ENCODE measurements at places on chromosomes 13 and 19. TPM values are rescaled to one million over a fixed set of nuclear protein-coding genes. Genes with fewer than 3 reads are reported as not detected.
A peak's percentile ranks its signal among the peaks of the same experiment; 100 is the strongest.

DNA sequence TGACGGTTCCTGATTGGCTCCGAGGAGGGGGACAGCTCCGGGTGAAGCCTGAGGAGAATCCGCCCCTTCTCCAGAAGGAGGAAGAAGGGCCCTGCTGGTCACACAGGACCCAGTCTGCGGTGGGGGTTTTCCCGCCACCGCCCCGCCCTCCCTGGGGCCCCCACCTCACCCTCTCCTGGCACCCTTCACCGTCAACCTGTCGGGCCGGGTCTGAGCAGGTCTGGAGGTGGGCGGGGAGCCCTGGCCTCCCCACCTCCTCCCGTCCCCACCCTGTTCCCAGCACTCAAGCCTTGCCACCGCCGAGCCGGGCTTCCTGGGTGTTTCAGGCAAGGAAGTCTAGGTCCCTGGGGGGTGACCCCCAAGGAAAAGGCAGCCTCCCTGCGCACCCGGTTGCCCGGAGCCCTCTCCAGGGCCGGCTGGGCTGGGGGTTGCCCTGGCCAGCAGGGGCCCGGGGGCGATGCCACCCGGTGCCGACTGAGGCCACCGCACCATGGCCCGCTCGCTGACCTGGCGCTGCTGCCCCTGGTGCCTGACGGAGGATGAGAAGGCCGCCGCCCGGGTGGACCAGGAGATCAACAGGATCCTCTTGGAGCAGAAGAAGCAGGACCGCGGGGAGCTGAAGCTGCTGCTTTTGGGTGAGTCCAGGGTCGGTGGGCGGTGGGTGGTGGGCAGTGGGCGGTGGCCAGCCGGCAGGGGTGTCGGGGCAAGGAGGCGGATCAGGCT, at the start of gene GNA15:
GNA15 (plus strand) TSS at position 73 of the 723 bp plus-strand sequence; CDS start at position 491, 418 bp downstream.
- H3K4me3 ChIP-seq: peak within 1 kb of the TSS; percentile 75
- H3K27me3 ChIP-seq: peaks cover 2% of the 10 kb centered on the region
- H3K36me3 ChIP-seq: peaks cover 17% of the 10 kb centered on the region
- peak within 1 kb of the TSS; percentile 83 for H3K27ac ChIP-seq

DNA sequence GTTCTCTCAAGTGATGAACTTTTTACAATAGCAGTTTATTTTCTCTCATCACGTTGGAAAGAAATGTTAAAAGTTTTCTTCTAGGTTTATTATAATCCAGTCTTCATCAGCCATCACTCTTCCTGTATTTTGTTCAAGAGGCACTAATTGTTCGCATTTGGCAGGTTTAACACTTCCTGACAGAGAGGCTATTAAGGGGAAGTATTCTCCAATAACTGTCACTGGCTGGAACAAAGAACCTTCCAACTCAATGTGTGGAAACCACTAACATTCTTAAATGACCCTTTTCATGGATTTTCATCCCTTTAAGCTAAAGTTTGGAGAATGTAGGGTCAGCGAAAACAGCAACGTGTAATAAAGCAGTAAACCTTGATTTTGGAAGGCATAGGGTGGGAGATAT, 145.1 kb downstream of the PCCA start:
- no peak overlapping the region for H3K27ac ChIP-seq
- H3K27me3 ChIP-seq: no peaks in the 10 kb centered on the region
- no peak overlapping the region for H3K4me3 ChIP-seq
- no peak for DNase-seq

- H3K36me3 ChIP-seq: peaks cover 16% of the 10 kb centered on the region
- peaks cover 60% of the 10 kb centered on the region for H3K4me1 ChIP-seq
- H3K4me3 ChIP-seq: peak overlapping the region; percentile 99
- H3K27me3 ChIP-seq: no peaks in the 10 kb centered on the region
Measured at GRCh38 chr19:45079911-45080370, 881 bp downstream of the GEMIN7 start.

DNA sequence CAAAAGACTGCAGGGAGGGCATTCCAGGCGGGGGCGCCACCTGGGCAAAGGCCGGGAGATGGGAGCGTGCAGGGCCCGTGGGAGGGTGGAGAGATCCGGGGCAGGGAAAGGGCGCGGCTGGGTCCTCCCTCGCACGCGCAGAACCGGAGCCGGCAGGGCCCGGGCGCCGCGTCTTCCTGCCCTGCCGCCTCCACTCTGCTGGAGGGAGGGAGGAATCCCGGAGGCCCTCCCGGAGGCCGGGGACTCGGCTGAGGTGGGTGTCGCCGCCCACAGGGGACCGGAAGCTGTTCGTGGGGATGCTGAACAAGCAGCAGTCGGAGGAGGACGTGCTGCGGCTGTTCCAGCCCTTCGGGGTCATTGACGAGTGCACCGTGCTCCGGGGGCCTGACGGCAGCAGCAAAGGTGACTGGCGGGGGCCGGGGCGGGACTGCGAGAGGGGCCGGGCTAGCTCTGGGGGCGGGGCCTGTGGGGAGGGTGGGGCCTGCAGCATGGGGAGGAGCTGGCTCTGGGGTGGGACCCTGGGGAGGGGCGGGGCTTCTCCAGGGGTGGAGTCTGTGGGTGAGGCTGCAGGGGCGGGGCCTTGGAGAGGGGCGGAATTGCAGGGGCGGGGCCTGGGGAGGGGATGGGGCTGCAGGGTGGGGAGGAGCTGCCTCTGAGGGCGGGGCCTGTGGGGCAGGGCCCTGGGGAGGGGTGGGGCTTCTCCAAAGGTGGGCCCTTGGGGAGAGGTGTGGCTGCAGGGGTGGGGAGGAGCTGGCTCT, 51.3 kb downstream of the CELF5 start:
- peaks cover 10% of the 10 kb centered on the region for H3K27me3 ChIP-seq
- peaks cover 19% of the 10 kb centered on the region for H3K4me1 ChIP-seq
- H3K4me3 ChIP-seq: peak overlapping the region; percentile 76
- DNase-seq: peak; percentile 87

DNA sequence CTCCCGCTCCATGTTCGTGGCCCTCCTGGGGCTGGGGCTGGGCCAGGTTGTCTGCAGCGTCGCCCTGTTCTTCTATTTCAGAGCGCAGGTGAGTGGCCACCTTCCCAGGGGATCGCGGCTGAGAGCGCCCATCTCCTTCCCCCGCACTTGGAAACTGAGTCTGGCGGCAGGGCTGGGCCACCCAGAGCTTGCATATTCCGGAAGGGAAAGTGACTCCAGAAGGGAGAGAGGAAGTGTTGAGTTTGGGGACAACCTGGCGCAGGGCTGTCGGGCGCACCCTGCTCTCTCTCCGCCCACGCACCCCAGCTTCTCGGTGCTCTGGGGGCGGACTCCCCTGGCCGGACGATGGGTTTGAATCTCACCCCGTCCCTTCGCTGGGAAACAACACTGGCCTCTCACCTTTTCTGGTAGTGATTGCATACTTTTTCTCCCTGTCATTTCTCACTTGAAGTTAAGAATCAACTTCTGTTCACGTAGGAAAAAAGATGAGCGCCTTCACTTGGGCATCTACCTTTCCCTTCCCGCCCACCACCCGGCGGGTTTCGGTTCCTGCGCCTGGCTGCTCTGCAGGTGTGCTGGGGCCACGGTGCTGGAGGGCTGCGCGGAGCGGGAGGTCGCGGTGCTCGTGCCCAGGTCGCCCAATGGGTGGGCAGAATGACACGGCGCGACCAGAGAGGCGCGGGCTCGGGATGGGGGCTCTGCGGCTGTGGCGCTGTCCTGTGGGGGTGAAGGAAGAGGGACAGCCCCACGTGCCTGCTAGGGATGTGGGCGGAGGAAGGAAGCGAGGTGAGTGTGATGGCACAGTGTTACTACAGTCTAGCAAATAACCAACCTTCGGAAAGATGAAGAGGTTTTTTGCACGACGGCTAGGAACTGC, 721 bp downstream of the TNFSF11 start:
- peak overlapping the region; percentile 74 for H3K4me3 ChIP-seq
- no peaks in the 10 kb centered on the region for H3K36me3 ChIP-seq
- H3K4me1 ChIP-seq: peaks cover 17% of the 10 kb centered on the region
- peak; percentile 29 for DNase-seq

The KIR3DL1 gene
- not detected for total RNA-seq

The TYROBP gene
- total RNA-seq: not detected
